Effector memory CD4-positive, alpha-beta T cell (primary cell): ENCODE measurements at places on chromosomes 5 and 9.

- no peak for DNase-seq
Observed at GRCh38 chr9:96532173-96532572, 82.2 kb downstream of the HABP4 start.

DNA sequence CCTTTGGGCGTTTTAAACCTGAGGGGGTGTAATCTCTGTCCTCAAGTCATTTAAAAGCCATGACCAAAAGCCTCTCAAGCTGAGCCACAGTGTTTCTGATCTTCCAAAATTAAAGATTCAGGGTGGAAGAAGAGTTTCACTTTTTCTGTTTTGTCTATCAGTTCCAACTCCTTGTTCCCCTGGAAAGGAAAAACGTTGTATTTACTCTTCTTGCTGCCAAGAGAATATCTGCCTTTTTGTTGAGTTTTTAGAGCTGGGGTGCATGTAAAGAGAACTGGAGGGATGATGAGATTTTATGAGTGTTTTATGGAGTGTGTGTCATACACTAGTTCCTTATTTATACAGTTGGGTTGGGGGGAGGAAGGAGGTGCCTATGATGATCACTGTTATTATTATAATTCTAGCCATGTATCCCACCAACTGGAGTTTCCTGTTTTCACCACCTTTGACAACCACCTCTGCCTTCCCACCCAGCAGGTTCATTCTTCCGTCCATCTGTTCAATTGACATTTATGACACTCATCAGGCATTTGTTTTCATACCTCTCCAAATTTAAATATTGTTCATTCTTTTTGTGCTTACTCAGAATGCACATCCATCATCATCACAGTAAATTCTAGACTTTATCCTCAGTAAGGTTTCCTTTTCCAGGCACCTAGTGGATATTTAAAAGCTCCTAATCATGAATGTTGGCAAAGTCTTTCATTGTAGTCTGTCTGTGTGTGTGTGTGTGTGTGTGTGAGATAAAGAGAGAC lies 97.9 kb upstream of the MPDZ start:
- no peak for DNase-seq

DNA sequence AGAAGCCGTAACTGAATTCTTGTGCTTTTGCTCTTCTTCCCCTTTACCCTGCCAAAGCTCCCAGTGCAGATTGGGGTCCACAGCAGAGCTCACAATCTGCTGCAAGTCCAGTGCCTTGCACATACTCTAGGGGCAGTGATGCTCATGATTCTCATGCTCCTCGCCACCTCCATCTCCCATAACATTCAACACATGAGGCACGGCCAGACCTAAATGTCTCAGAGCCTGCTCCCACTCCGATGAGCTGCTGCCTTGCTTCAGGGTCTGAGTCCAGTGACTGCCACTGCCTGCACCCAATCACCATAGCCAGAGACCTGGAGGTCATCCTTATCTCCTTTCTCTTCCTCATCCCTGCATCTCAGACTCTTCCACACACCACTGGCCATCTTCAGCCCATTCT lies 10.5 kb downstream of the CSF1R start:
- DNase-seq = no peak

DNA sequence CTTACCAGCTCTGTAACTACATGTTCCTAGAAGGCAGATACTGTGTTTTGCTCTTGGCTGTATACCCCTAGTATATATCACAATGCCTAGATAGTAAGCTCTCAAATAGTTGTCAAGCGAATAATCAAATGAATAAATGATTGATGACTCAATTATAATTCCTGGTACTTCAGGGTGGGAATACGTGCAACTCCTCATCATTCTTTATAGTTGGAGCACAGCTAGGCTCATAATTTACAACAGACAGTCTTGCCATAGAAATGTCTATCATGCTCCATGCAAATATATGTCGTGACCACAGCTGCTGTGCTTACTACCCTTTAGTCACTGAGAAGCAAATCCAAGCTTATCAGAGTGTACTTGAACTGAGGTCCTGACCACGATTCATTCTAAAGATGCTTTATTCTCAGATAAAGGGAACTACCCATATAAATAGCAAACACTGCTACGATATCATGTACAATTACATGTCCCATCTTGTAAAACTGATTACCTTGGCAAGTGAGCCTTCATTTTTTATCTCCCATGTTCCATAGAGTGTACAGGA lies 52.1 kb downstream of the STRBP start:
- no peak for DNase-seq

GRCh38 chr9:111955048-111955447 lies 58.4 kb downstream of the UGCG start:
- no peak for DNase-seq

DNA sequence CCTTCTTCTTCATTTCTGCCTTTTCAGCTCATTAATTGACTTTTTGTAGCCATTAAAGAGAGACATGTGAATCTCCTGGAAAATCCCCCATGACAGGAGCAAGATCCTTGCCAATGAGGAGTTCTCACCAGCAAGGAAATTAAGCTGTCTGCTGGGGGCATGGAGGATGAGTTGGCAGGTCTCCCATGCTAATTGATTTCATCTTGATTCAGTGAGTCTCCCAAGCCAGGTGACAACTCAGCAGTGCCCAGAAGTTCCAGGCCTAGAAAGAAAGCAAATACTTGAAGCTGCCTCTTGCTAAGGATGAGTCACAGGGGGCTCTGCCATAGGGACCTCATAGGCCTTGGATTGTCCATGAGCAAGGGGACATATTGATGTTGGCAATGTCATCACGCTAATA lies 30.0 kb upstream of the ADRA1B start:
- no peak for DNase-seq

DNA sequence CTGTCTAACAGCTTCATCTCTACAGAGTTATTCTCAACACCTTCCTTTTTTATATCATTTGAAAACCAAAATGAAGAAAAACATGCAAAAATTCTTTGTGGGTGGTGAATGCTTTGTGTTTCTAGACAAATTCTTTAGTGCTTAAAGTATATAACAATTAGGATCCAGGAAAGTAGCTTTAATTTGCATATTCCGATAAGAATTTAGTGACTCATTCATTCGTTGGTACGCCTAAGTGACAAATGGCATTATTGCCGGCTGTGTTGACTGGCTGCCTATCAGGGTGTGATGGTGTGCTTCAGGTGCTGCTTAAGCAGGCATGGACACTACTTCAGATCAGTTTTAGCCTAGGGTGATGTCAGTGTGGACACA lies 35.2 kb downstream of the LMNB1 start:
- DNase-seq = no peak

GRCh38 chr9:76557674-76558225 lies 98.8 kb downstream of the GCNT1 start:
- no peak for DNase-seq

GRCh38 chr5:135400866-135401265 lies 1.8 kb upstream of the MACROH2A1 start:
- DNase-seq = no peak

DNA sequence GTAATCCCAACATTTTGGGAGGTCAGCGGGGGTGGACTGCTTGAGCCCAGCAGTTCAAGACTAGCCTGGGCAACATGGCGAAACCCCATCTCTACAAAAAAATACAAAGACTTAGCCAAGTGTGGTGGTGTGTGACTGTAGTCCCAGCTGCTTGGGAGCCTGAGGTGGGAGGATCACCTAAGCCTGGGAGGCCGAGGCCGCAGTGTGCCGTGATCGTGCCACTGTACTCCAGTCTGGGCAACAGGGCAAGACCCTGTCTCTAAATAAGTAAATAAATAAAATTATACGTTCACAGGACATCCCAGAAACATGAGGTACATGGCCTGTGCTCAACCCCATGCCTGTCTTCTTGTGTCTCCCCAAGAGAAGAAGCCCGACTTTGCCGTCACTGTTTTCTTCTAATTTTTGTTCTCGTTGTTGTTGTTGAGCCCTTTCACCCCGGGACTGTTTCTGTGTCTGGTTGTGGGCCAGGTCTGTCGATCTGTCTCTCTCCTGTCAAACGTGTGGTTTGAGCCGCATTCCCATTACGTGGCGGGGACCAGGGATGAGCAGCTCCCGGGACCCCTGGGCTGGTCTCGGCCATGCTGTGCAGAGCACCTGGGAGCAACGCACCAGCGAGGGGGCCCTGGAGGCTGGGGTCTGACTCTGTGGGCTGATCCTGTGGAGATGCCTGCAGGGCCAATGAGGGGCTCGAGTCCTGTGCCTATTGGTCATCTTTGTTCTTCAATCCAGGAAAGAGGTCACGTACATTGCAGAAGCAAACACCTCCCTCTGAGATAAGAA lies 32.2 kb downstream of the NACC2 start:
- no peak for DNase-seq

GRCh38 chr9:91746357-91746756 lies 203.7 kb downstream of the ROR2 start:
- no peak for DNase-seq

DNA sequence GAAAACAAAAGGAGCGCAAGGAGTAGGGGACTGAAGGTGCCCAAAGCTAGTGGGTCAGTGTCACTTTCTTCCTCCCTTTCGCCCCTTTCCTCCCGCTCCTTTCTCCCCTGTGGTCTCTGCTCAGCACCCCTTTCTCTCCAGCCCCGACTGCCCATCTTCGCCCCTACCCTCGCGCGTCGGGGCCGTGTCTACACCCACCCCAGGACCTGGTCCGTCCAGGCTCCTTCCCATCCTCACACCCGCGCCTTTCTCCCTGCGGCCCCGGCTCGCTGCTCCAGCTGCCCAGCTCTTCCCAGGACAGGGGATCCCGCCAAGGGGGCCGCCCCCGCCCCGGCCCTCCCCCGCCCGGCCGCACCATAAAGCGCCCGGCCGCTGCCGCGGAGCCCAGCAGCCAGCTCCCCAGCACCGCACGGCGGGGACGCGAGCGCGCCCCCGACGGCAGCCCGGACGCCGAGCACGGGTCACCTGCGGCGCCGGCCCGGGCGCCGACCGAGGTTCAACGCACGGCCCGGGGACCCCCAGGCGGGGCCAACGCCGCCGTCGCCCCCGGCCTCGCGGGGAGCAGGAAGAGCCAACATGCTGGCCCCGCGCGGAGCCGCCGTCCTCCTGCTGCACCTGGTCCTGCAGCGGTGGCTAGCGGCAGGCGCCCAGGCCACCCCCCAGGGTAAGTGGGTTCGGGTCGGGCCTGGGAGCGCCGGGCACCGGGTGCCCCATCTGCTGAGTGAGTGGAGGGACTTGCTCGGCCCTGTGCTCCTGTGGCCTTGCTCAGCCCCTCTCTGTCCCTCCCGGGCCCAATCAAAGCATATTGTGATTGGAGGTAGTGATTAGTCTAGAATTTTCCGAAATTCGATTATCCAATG lies at the start of gene THBS4:
THBS4 (plus strand) TSS at position 387 of the 860 bp plus-strand sequence; CDS start at position 577, 190 bp downstream.
- no peak for DNase-seq

- no peak for DNase-seq
Observed at GRCh38 chr9:85401998-85402397, 339.8 kb downstream of the AGTPBP1 start.

GRCh38 chr5:96112123-96112670 lies 150.5 kb upstream of the ELL2 start:
- no peak for DNase-seq

DNA sequence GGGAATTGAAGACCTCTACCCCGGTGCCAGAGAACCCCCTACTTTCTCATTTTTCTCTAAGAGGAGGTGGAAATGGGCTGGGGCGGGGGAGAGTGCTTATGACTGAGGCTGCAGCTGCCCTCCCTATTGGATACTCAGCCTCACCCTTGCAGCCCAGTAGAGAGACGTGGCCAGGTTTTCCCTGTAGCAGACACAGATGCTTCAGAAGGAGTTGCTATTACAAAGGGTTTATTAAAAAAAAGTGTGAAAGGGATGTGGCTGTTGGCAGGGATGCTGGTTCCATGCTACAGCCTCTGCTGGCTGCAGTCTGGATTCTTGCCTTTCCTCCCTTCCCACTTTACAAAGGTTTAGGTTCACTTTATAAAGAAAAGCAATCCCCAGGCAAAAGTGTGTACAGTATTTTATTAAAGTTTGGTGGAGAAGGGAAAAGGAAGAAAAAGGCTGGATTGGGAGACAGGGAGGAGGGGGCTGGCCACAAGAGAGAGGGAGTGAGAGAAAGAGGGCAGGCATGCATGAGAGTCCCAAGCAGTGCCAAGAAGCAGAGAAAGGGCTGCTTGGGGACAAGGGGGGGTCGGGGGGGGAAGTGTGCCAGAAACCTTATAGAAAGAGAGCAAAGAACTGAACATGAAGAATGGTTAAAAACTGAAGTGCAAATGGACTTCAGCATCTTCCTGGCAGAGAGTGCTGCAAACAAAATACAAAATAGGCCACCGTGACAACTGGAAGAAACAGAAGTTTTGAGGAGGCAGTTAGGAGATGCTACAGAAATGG lies 29.5 kb upstream of the NFIB start:
- no peak for DNase-seq

- no peak for DNase-seq
Observed at GRCh38 chr5:65708145-65708544, 13.8 kb downstream of the SGTB start.

GRCh38 chr9:68750255-68750654 lies 45.2 kb downstream of the PIP5K1B start:
- DNase-seq = no peak

DNA sequence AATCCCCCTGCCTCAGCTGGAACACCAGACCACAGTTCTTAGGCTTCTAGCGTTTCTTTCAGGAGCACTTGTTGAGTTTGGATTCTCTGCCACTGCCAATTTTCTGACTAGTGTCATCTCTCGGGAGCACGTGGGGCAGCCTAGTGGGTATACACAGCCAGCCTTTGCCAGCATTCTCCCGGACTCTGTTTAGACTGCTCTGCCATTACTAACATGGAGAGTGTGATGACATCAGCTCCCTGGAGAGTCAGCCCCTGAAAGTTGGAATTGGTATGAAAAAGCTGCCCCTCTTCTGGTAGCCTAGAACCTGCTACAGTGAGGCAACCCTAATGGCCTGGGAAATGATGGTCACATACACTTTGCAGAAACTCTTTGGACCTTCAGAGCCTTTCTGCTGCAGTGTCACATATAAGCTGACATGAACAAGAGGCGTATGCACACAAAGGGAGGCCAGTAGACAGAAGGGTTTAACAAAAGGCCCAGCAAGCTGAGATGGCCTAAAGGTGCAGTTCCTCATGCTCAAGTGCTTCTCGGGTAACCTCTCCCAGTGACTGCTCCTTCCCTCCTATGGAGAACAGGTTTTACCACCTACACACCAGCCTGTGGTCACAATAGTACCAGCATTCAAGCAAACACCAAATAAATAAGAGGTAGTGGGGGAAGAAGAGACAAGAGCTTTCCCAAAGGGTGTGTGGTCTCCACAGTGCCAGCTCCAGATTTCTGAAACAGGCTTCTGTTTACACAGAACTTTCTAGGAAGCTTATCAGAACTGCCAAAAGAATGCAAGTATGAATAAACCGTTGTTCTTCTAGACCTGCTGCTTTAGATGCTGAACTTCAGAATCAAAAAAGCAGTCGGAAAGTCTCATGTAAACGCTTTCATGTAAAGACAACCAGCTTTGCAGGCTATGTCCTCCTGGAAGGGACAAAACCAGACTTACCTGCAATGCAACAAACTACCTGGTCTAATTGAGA lies 16.5 kb downstream of the SPACA9 start:
- no peak for DNase-seq

GRCh38 chr5:147863454-147864158 lies 14.9 kb upstream of the SCGB3A2 start:
- no peak for DNase-seq
